ENCODE measurements at places on chromosomes 16 and 17. TPM values are rescaled to one million over a fixed set of nuclear protein-coding genes. Genes with fewer than 3 reads are reported as not detected.

DNA sequence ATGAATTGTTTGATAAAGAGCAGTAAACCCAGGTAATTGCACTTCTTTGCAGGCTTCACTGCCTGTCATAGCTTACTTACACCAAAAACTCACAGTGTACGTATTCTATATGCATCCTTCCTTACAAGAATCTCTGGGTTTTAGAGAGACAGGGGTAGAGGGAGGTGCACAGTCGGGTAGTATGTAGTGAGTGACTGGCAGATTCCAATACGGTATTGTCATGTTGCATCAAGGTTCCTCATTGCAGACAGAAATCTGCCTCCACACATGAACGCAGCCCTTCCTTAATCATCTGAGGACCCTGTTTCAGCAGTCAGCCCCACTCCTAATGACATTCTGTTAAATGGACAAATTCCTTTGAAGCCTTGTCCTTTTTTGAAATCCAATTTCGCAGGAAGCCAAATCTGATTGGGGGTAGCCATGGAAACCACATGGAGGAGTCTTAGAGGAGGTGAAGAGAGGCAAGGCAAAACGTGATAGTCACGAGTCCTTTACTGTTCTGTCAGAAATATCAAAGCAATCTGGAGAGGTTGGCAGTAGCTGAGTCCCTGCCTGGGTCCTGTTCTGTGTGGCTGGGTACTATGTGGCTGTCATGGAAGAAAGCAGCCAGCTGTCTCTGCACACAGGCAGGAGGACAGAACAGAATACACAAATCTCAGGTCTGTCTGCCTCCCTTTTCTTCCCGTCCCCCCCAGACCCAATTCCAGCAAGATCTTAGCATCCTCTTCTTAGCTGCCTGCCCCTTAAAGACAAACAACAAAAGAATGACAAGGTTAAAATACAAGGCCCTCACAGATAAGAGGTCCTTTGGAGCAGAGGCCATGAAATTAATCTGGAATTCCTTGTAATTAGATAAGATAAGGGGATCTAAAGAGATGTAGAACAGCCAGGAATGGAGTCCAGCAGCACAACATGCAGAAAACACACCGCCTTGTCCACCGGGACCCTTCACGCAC, 3.1 kb upstream of the SKAP1 start:
- no peak overlapping the region for H3K27ac ChIP-seq
- H3K27me3 ChIP-seq, result no peaks in the 10 kb centered on the region
- no peaks in the 10 kb centered on the region for H3K36me3 ChIP-seq
- no peak for DNase-seq

GRCh38 chr16:35431829-35432663, 1972.6 kb downstream of the TP53TG3F start:
- no peak overlapping the region for H3K27ac ChIP-seq
- no peak overlapping the region for H3K4me3 ChIP-seq
- H3K4me1 ChIP-seq, result no peaks in the 10 kb centered on the region
- H3K36me3 ChIP-seq, result no peaks in the 10 kb centered on the region
- no peaks in the 10 kb centered on the region for H3K27me3 ChIP-seq
- no peak for DNase-seq

DNA sequence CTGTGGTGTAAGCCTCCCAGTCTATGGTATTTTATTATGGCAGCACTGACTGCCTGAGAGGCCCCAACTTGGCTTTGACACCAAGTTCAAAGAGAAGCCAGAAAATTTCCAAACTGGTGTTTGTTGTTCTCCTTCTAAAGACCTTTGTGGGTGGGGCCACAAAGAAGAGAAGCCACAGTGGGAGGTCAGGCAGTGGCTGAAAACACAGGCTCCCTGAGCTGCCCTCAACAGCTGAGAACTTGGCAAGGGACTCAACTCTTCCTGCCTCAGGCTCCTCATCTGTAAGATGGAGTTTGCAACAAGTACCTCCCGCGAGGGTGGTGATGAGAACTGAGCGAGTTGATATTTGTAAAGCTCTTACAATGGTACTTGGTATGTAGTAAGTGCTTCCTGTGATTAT, 18.2 kb downstream of the CES5A start:
- H3K4me3 ChIP-seq, result no peak overlapping the region
- H3K27me3 ChIP-seq, result no peaks in the 10 kb centered on the region
- H3K4me1 ChIP-seq, result no peaks in the 10 kb centered on the region
- no peak overlapping the region for H3K27ac ChIP-seq
- no peak for DNase-seq

- no peaks in the 10 kb centered on the region for H3K36me3 ChIP-seq
- H3K4me1 ChIP-seq, result peaks cover 23% of the 10 kb centered on the region
- H3K27ac ChIP-seq, result peak overlapping the region; percentile 99
- peak; percentile 63 for DNase-seq
Observed at GRCh38 chr16:10827691-10828341, 9.2 kb upstream of the TVP23A start.

DNA sequence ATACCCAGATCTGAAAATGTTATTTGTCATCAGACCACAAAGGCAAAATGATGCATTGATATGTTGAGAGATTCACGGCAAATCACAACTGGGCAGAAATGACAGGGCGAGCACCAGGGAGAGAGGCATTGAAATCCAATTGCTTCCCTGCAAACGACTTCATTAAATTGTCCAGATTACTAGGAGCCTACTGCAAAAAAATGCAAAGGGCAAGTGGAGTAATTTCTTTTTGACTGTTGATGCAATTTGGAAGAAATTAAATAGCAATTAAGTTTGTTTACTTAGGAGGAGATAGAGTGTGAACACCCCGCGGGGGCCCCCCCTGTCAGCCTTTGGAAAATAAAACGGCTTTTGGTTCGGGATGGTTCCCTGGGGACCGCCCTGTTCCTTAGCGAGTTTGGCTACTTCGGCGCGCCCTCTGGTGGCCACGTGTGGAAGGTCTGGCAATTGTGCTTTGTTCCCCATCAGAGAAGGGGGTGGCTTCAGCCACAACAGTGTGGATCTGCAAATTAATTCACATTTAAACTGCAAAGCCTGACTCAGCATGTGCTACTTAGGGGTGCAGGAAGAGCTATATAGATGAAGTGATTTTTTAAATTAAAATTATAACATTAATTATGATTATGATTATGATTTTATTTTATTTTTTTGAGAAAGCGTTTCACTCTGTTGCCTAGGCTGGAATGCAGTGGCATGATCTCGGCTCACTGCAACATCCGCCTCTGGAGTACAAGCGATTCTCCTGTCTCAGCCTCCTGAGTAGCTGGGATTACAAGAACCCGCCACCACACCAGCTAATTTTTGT, 14.5 kb upstream of the TMC7 start:
- H3K4me1 ChIP-seq, result no peaks in the 10 kb centered on the region
- no peaks in the 10 kb centered on the region for H3K36me3 ChIP-seq
- no peaks in the 10 kb centered on the region for H3K27me3 ChIP-seq
- no peak overlapping the region for H3K27ac ChIP-seq

KLHDC4 gene
- 61.4 TPM for total RNA-seq

All from thoracic aorta (tissue), 2 donors.